ENCODE measurements at places on chromosomes 12 and 14.

GRCh38 chr12:124510301-124510970 is 57.0 kb downstream of the NCOR2 start:
- no peak for DNase-seq

DNA sequence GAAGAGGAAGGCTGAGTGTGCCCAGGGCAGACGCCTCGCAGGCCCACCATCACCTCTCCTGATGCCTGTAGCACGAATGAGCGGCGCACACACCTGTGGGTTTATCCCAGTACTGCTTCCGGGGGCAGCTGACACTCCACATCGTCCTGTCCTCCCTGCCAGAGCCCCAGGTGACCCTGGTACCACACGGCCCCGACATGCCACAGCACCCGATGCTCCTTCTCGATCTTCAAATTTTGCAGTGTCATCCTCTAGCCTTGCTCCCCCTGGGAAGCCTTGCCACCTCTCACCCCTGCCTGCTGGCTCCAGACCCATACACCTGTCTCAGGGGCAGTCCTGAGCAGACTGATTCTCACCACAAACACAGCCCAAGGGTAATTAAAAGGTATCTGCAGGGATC is 40.6 kb downstream of the ANO2 start:
- no peak for DNase-seq

GRCh38 chr14:22515929-22516328 is 73.1 kb downstream of the DAD1 start:
- no peak for DNase-seq

DNA sequence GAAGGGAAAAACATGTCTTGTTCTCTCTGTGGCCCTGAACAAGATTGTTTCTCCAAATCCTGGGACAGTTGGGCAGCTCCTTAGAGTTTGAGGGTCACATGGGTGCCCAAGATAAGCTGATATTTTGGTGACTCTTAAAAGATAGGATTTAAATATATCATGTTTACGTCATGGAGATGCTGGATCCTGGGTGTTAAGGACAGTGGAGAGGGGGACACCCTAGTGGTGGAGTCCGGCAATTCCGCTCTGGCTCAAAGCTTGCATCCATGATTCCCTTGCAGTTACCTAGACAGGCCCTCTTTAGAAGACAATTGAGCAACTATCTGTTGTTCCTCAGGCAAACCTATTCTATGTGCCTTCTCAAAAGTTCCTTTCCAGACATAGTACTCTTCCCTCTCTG is 101.8 kb downstream of the CMKLR1 start:
- DNase-seq = peak; percentile 38

GRCh38 chr14:54706769-54707168 is 139.8 kb downstream of the SAMD4A start:
- DNase-seq = no peak

GRCh38 chr12:102167821-102168604 is 29.6 kb downstream of the PMCH start:
- no peak for DNase-seq

DNA sequence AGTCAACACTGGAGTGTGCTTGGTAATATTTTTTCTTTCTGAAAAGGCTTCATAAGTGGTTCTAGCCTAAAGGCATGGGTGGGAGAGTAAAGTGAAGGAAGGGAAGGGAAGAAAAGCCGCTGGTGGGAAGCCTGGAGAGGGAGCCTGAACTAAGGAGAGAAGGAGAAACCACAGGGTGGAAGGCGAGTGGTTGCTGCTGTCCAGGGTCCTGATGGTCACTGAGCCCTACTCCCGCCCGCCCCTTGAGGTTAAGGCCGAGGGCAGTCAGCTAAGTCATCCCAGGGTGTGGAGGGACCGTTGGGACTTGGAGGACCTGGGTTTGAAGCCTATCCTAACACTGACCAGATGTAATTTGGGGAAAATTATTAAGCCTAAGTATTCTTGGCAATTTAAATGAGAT is 189.1 kb downstream of the PIWIL1 start:
- peak; percentile 15 for DNase-seq

DNA sequence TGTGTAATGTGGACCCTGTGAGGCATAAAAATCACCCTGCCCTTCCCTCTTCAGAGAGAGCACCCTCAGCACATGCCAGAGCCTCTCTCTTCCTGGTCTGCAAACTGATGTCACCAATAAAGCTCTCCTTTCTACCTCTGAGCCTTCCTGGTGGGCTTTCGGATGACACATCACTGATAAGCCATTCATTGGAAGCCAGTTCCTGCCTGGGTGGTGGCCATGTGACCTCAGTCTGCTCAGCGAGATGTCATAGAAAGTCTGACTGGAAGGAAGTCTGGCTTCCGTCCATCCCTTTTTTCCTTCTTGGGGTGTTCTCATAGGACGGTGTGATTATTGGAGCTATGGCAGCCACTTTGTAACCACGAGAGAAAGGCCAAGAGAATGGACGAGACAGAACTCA is 95.7 kb downstream of the PIWIL1 start:
- no peak for DNase-seq

GRCh38 chr12:25459541-25459951 is 93.5 kb downstream of the LMNTD1 start:
- DNase-seq = no peak

DNA sequence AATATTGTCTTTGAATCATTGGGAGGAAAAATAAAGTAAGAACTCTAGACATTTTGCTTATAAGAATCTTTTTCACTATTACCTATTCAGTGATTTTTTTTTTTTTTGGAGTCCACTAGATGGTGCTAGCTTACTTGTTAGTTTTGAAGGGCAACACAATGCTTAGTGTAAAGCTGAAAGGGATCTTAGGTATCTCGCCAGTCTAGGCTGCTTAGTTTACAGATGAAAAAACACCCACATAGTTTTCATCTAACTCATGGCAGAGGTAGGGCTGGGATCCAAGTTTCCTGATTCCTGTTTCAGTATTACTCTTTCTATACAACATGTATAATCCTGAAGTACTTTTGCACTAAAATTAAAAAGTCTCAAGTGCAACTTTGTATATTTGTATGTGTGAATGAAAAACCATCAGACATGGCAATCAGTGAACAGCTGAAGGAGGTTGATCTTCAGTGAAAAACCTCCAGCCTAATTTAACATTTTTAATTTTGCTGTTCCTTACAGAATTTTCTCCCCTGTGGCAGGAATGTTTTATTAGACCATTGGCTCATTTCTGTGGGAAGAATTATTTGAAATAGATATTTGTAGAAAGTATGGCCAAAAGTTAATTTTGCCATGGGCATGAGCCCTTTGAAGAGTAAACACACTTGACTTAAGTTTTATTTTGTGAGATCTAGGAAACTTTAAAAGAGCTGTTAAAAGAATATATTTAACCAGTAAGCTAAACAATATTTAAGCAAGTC is 40.7 kb downstream of the LRRIQ1 start:
- DNase-seq = peak; percentile 79

DNA sequence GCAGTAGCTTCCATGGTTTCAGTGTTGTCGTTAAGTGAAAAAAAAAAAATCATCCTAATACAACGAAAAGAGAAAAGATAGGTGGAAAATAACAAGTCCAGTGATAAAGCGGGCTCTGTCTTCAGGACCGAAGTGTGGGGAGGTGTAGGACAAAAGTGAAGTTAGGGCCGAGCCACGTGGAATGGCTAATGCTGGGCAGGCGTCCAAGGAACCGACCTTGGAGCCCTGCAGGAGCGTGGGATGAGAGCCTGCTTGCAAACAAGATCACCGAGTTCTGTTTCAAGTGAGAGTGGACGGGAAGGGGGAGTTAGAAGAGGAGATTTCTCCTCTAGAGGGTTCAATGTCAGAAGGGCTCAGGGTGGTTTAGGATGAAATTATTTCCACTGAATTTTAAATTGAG is 22.2 kb downstream of the A2ML1 start:
- DNase-seq = no peak

- DNase-seq = no peak
Observed at GRCh38 chr12:11719678-11720099, 70.2 kb downstream of the ETV6 start.

- DNase-seq = no peak
Observed at GRCh38 chr12:130768120-130768519, 52.0 kb upstream of the RIMBP2 start.

GRCh38 chr12:122862110-122862634 is 26.9 kb downstream of the HIP1R start:
- no peak for DNase-seq

DNA sequence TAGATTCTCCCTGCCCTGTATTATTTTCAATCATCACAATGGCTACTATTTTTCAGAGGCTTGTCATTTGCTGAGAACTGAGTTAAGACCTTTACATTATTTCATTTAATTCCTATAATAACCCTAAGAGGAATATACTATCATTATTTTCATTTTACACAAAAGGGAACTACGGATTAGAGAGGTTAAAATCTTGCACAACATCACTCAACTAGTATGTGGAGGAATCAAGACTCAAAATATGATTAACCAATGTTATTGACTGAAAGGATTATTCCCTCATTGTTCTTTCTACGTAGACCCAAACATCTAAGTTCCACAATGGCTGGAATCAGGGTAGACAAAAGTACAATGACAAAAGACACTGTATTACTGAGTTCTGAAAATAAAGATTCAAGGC is 45.0 kb downstream of the GPR65 start:
- DNase-seq = no peak

- DNase-seq = peak; percentile 55
Observed at GRCh38 chr12:57456145-57456700, 1.1 kb downstream of the INHBE start.

GRCh38 chr12:73057428-73057827 is 785.3 kb downstream of the TRHDE start:
- DNase-seq = no peak

DNA sequence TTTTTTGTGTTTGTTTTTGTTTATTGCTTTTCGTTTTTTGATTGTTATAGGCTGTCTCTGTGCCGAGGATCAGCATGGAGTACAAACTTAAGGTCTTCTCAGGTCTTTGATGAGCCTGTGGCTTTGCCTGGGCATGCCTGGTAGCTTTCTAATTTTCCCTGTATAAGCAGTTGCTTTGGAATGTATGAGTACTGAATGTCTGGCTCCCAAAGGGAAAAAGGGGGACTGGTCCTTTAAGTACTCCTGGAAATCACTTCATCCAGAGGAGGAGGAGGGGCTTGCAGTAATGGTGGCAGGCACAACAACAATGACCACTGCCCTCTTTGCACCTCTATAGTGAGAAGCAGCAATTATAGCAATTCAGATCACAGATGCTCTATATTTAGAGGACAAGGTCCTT is 67.6 kb upstream of the TTC7B start:
- DNase-seq = no peak

DNA sequence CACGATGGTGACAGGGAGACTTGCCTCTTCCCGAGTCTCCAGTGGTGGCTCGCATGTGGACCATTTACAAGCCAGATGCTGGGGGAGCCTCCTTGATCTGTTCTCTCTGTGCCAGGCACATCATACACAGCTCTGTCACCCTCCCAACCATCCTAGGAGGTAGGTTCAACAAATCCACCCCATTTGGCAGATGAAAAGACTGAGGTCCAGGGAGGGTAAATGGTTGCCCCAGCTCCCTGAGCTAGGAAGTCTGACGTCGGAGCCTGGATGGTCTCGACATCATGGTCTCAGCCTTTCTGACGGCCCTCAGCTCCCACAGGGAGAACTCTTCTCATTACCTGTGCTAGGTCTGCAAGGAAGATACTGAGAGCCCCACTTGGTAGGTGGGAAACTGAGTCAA is 189.6 kb downstream of the RBM19 start:
- no peak for DNase-seq

DNA sequence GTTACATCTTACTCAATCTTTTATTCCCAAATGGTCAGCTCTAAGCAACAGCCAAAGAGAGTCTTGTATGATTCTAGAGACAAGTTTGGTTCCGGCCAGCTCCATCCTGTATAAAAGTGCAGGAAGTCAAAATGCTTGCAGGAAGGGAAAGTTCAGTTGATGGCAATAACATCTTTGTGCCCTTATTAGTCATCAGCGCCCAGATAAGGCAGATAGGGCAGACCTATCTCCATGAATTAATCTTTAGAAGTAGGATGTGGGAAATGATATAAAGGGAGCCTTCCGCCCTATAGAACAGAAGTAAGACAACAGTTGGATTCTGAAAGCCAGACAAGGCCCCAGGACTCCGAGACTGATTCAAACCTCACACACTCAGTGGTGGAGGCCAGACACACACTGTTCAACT is 6.4 kb downstream of the GNS start:
- no peak for DNase-seq

- DNase-seq = no peak
Observed at GRCh38 chr12:79988368-79988767, 53.5 kb upstream of the PPP1R12A start.

GRCh38 chr12:30211743-30212142 is 428.0 kb upstream of the TMTC1 start:
- no peak for DNase-seq

GRCh38 chr12:9449181-9449580 is 158.5 kb downstream of the KLRB1 start:
- no peak for DNase-seq

GRCh38 chr12:108630481-108631207 is 3.0 kb downstream of the SELPLG start:
- DNase-seq = no peak

- DNase-seq = no peak
Observed at GRCh38 chr14:73216030-73216429, 21.3 kb upstream of the PAPLN start.

DNA sequence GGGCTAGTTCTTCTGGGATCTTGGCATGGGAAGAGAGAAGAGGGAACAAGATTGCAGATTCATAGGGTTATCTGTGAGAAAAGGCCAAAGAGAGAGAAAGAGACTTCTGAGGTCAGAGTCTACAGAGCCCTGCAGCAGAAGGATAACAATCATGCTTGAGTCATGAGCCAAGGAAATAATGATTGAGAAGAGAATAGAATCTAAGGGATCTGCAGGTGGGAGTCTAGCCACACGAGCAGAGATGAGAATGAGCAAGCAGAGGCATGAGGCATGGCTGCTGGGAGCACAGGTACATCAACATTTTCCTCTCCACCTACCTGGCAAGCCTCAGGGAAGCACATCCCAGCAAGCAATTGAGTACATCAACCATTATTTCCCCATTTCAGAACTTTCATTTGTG is 303.7 kb downstream of the LRIG3 start:
- DNase-seq = no peak

- DNase-seq = no peak
Observed at GRCh38 chr12:121513464-121514183, 67.2 kb downstream of the KDM2B start.

- DNase-seq = no peak
Observed at GRCh38 chr12:52739963-52740362, 36.6 kb upstream of the KRT77 start.

DNA sequence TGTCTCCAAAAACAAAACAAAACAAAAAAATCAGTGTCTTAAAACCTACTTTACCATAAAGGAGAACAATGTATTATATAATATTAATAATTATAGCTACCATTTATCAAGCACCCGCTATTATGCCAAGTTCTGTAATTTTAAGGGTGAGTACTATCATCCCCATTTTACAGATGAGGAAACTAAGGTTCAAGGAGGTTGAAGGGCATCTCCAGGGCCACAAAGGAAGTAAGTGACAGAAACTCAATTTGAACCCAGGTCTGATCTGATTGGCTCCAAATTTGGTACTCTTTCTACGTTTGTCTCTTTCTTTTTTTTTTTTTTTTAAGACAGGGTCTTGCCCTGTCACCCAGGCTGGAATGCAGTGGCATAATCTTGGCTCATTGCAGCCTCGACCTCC is 115.4 kb downstream of the BCAT1 start:
- DNase-seq = no peak

GRCh38 chr12:79522257-79522988 is 168.3 kb downstream of the PAWR start:
- DNase-seq = no peak

- DNase-seq = no peak
Observed at GRCh38 chr12:3379079-3379478, 111.9 kb upstream of the PRMT8 start.

GRCh38 chr12:95397571-95397970 is 76.4 kb upstream of the METAP2 start:
- no peak for DNase-seq

GRCh38 chr14:97490521-97491070 is 693.4 kb downstream of the VRK1 start:
- DNase-seq = no peak

All from LoVo (cell line).